BE2C (cell line): ENCODE measurements at places on chromosomes 12 and 14.

DNA sequence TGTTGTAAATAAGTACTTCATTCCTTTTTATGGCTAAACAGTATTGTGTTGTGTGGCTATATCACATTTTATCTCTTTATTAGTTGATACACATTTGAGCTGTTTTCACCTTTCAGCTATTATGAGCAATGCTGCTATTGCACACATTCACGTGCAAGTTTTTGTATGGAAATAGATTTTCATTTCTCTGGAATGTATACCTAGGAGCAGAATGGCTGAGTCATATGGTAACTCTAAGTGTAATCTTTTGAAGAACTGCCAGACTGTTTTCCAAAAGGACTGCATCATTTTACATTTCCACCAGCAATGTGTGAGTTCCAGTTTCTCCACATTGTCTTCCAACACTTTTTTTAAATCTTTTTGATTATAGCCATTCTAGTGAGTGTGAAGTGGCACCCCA is 134.0 kb downstream of the SRGAP1 start:
- no peak for DNase-seq

DNA sequence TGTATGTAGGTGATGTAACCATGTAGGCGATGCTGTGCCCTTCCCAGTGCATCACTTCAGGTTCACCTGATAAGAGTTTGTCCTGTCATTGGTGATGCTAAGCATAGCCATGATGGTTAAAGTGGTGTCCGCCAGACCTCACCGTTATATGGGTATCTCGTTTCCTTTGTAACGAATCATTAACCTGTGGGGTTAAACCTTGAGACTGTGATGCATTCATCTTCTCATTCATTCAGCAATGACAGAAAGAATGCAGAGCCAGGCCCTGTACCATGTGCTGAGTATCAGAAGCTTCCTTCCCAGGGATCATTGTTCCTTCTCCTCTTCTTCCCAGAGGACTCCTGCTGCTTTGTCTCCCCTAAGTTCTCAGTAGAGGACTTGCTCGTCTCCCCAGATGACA is 84.9 kb downstream of the CCDC60 start:
- no peak for DNase-seq

GRCh38 chr14:51386983-51387735 is 147.1 kb downstream of the TMX1 start:
- DNase-seq, result no peak

GRCh38 chr14:51862176-51862796 is 1.9 kb downstream of the GNG2 start:
- no peak for DNase-seq

- DNase-seq, result no peak
Observed at GRCh38 chr14:95308073-95308472, 11.6 kb downstream of the CLMN start.

- no peak for DNase-seq
Observed at GRCh38 chr12:666766-667308, 3.6 kb upstream of the NINJ2 start.

DNA sequence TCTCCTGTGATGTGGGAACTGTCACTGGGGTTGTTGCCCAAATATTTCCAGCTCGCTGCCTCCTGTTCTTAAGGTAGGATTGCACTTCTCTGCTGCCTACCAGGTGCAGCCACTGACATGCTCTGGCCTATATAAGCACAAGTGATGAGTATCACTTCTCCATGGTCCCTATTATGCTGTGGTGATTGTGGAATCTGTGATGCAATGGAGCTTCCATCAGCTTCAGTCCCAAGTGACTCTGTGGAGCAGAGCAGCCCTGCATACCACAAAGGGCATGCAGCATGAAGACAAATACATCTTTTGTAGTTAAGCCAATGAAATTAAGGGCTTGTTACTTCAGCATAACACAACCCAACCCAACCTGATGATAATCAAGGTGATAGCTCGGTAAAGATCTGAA is 43.5 kb downstream of the CKAP4 start:
- no peak for DNase-seq

DNA sequence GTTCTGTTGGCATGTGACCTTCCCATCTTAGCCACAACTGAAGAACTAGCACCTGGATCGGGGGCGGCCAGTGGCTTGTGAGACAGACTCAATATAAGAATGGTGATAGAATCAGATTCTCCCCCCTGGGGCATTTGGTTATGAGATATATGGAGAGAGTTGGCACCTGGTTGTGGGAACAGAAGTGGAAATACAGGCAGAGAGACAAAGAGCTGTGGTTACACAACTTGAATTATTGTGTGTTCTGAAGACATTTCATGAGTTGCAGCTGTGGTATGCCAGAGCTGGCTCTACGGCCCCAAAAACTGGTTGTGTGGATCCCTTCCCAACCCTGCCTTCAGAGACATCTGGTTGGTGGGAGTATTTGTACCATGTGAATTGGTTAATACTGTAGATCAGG is 2.9 kb upstream of the MSRB3 start:
- DNase-seq, result no peak

GRCh38 chr14:68282479-68283377 is 463.1 kb downstream of the RAD51B start:
- no peak for DNase-seq

DNA sequence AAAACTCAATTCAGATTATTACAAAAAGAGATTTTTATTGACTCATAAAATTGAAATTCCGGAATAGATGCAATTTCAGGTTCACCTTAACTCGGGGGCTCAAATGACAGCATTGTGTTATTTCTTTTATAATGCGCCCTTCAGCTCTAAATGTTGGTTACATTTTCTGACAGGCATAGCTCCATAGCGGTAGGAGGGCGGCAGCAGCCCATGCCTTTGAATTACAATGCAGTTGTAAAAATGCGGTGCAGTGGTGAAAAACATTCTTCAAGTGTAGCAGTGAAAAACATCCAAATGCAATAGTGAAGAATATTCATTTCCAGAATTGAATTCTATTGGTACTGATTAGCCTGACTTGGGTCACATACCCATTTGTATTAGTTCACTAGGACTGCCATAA is 215.3 kb upstream of the PKP2 start:
- no peak for DNase-seq

DNA sequence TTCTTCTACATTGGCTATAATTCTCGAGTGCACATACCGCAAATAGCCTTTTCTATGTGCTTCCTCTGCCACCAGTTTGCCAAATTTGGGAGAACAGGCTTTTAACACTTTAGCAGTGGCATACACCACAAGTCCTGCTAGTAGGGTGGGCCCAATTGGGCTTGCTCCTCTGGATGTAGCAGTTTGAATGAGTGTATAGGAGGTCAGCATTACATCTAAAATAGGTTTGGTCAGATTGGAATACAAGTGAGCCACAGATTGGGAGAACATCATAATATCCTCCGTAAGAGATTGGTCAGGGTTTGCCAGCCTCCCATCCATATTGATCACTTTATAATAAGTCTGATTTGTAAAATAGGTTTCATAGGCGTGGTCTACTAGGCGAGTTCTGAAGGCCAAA is 902 bp downstream of the ABCD2 start:
- no peak for DNase-seq

- DNase-seq, result no peak
Observed at GRCh38 chr12:131980263-131980662, 30.5 kb downstream of the EP400 start.

DNA sequence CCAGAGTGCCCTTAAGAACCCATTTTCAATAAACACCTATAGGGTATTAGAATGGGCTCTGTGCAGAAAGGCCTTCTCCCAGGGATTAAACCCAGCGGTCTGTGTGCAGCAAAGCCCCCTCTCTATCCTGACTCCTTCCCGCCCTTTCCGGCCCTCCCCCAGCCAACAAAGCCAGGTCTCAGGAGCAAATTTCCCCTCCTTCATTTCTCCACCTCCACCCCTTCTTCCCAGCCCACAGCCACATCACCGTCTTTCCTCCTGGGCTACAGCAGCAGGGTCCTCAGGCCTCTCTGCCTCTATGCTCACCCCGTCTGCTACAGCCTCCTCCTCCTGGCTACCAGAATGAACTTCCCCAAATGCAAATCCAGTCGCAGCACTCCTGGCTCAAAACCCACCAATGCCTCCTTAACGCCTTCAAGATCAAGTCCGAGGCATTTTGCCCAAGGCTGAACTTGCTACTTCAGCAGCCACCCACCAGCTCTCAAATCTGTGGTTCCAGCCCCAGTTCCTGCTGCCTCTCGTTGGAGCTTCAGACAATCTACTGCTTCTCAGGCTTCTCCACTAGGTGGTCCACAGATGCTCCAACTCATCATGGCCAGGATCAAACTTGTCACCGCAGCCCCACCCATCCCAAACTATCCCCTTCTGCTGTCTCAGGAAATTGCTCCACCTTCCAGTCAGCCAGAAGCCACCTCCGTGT is 134.8 kb downstream of the BCL11B start:
- DNase-seq, result no peak

DNA sequence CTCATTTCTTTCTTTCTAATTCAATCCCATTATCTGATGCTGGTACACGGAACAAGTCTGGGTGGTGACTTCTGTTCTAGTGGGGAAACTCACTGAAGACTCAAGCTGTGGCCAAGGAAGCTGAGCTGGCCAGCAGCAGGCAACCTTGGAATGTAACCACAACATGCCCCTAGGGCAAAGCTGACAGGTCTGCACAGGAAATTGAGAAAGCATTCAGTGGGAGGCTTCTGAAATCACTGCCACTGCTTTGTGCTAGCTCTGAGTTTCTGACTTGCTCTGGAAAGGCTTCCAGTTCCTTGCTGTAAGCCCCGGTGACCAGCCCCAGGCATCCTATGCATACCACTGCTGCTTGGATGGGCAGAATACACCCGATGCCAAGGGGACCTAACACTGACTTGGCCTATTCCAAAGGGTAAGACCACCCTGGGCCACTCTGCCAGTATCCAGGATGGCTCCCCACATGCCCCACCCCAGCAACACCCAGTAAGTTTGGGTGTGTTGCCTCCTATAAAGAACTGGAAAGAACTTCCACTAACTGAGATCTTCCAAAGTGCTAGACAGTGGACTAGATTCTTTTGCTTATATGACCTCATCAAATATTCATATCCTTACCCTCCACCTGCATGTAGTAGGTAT is 84.5 kb upstream of the CDKN3 start:
- no peak for DNase-seq

DNA sequence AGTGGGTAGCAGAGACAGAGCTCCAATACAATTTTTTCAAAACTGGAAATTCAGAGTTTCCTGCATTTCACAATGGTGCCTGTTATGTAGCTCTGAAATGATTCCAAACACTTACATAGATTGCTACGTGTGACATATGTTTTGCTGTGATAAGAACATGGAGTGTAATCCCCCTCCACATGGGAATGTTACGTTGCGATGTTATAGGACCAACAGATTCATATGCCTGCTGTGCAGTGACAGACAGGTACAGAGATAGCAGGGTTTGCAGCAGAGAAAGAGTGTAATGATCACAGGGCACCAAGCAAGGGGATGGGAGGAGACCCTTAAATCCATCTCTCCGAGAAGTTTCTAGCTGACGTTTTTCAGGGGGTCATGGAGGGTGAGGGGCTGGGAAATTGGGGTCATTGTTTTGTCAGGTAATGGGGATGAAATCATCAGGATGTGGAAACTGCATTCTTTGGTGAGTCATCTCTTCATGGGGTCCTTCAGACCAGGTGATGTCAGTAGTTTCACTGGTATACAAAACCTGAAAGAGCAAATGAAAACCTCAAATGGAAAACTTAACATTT is 76.6 kb upstream of the OSBPL8 start:
- DNase-seq, result no peak

DNA sequence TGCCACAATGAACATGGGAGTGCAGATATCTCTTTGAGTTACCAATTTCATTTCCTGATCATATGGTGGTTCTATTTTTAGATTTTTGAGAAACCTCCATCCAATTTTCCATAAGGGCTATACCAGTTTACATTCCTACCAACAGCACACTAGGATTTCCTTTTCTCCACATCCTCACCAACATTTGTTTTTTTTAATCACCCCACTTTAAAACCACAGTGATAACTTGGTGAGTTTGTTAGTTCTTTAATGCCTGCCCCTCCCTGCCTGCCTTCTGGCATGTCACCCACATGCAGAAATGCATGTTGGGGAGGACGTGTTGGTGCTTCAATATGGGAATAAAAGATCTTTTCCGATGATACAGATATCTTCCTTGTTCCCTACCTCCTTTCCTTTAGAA is 167.9 kb downstream of the CAND1 start:
- no peak for DNase-seq

GRCh38 chr12:99282086-99282485 is 365.5 kb upstream of the GARIN6 start:
- DNase-seq, result no peak
